ENCODE measurements at places on chromosomes 4 and X.
A peak's percentile ranks its signal among the peaks of the same experiment; 100 is the strongest.

DNA sequence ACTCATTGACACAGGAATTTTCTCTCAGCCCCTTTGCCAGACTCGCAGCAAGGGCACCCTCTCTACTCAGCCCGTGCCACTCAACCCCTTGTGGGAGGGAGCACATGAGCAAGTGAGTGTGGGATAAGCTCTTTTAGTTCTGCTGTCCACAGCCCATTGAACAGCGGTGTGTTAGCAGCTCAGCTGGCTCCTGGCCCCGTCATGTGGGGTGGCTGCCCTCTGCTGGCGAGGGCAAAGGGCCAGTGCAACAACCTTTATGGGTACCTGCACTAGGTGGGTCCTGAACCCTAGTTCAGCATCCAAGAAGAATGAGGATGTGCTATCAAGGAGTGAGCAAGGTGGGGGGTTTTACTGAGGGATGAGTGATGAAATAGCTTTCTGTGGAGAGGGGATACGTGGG, 85.0 kb upstream of the ZNF81 start:
- peak; percentile 32 for DNase-seq

DNA sequence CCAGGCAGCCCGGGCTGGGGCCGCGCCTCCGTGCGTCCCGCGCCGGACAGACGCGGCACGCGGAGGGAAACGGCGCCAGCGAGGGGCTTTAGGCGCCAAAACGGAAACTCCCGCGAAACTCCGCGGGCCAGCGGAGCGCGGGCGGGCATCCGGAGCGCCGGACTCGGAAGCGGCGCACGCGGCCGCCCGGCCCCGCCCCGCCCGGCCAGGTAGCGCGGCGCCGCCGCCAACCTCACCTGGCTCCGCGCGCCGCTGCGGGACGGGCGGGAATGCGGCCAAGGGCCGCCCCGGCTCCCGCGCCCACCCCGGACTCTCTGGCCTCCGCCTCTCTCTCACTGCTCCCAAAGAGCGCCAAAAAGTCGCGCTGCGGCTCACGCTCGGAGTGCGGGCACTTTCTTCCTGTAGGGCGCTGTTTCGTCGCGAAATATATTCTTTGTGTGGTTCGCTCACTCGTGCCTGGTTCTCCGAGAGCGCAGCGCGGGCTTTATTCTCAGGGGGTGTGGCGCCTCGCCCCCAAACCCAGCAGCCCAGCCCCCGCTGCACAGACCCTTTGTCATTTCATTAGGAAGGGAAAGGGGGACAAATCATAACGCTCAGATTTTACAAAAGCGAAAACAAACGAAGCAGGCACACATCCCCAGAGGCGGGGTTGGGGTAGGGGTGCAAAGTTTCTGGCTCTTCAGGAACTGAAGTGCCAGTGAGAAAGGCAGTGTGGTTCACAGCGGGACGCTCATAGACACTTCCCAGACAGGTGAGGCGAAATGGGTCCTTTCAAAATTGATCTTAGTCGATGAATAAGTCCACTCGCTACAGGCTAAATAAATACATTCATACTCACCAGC, 961 bp upstream of the MBNL3 start:
- DNase-seq, result peak; percentile 69

DNA sequence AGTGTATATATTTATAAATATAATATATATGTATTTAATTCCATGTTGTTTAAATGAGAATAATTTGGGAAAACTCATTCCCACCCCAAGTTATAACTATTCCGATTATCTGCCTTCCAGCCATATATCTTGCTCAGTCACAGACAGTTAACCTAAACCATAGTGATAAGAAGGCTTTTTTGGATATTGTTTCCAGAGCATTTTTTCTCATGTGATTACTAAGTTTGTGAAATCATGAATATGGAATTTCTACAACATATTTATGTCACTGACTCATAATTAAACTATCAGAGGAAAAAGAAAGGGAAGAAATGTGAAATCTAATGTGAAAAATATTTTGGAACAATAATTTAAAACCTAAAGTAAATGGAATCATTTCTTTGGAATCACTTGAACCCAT, 1163.5 kb upstream of the PABPC4L start:
- DNase-seq, result no peak

DNA sequence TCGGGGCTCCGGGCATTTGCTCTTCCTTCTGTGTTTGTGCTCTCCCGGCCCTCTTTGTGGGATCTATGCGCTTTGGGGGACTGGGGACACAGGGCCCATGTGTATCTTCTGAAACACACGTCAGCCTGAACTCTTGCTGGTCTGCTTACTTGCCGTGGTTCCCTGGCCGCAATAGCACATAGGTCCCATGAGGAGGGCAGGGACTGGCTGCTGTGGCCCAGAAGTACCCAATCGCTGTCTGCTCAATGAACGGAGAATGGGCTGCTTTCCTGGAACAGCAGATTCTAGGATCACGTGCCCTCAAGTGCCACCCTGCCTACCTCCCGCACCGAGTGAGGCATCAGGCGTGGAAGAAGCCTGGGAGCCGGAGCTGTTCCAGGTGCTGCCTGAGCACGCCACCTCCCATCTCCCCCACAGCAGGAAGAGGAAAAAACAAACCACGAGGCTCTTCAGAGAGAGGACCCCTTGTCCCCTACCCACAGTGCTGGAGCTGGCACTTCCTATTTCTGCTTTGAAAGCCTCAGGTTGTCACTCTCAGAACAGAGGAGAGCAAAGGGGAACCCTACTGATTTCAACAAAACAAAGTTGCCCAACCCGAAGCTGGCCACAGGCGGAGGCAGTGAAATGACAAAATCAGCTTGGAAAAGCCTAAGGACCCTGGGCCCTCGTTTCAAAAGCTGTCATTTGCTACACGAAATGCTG, 3.8 kb downstream of the G6PD start:
- no peak for DNase-seq

Measured in nephron progenitor cell (in vitro differentiated cells).